ENCODE measurements at places on chromosomes 5 and 9. TPM values are rescaled to one million over a fixed set of nuclear protein-coding genes. Genes with fewer than 3 reads are reported as not detected.
A peak's percentile ranks its signal among the peaks of the same experiment; 100 is the strongest.

DNA sequence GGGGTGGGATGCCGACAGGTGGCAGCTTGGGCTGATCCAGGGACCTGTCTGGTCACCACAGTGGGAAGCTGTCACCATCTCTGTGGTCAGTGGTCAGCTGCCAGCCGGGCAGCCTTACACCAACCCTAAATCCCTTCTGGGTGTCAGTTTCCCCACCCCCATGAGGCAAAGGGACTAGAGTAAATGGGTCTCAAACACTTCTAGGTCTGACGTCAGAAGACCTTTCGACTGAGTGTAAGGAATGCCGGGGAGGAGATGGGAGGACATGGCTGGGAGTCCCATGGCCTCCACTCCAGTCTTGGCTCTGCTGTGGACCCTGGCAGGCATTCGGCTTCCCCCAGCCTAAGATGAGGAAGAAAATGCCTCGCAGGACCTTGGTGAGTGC lies 40.3 kb upstream of the SLC25A51 start:
- no peak overlapping the region for H3K27ac ChIP-seq
- no peaks in the 10 kb centered on the region for H3K4me1 ChIP-seq
- H3K36me3 ChIP-seq = no peaks in the 10 kb centered on the region
- no peak overlapping the region for H3K4me3 ChIP-seq
- H3K27me3 ChIP-seq = no peaks in the 10 kb centered on the region

DNA sequence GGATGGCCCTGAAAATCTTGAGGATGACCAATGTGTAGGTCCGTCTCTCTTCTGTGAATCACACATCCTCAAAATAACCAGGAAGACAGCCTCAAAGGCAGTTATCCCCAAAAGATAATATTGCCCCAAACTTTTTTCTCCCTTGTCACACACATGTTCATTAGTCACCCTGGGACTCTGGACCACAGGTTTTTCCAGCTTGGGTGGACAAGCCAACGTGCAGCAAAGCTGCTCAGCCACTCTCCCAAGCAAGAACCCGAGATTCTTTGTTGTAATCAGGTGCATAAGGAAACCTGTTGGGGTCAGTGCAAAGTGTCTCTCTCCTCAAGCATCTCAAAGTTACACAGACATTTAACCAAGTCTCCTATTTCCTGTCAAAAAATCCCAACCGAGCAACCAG lies 196.6 kb downstream of the GNA14 start:
- H3K4me3 ChIP-seq = no peak overlapping the region
- peaks cover 12% of the 10 kb centered on the region for H3K4me1 ChIP-seq
- no peak overlapping the region for H3K27ac ChIP-seq

- no peak overlapping the region for H3K27ac ChIP-seq
- no peaks in the 10 kb centered on the region for H3K36me3 ChIP-seq
- no peaks in the 10 kb centered on the region for H3K4me1 ChIP-seq
These were observed 238.6 kb upstream of the PRR16 start for GRCh38 chr5:120225524-120225923.

DNA sequence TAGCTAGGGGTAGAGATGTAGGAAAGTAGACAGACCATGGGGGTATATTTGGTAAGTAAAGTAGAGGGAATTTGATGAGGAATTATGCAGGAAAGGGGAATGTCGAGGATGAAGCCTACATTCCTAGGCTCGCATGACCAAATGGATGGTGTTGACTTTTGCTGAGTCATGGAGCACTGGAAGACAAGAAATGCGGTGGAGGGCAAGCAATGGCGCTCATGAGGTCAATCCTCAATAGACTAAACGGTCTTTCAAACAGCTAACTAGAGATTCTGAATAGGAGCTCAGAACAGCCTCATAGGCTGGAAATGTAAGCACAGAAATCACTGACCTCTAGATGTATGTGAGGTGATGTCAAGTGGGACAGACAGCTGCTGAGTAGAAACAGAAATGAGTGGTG lies 50.7 kb upstream of the FST start:
- H3K27me3 ChIP-seq = peaks cover 16% of the 10 kb centered on the region
- no peaks in the 10 kb centered on the region for H3K4me1 ChIP-seq
- no peaks in the 10 kb centered on the region for H3K36me3 ChIP-seq
- H3K27ac ChIP-seq = no peak overlapping the region

DNA sequence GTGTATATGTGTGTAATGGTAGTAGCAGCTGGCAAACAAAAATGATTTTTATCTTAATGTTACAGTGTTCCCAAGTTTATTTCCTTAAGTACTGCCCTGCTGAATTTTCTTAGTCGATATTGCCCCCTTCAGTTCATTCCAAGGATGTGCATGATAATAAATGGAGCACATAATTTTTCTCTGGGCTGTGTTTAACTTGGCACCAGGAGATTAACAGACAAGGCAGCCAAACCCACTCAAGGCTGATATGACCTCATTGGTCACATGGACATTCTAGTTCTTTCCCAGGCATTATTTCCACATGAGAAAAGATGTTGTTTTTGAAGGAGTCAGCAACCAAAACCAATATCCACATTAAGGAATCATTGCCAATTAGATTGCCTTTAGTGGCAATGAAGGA lies 61.8 kb downstream of the COX7C start:
- no peak for DNase-seq
- no peaks in the 10 kb centered on the region for H3K36me3 ChIP-seq
- H3K27me3 ChIP-seq = no peaks in the 10 kb centered on the region
- H3K4me1 ChIP-seq = no peaks in the 10 kb centered on the region

DNA sequence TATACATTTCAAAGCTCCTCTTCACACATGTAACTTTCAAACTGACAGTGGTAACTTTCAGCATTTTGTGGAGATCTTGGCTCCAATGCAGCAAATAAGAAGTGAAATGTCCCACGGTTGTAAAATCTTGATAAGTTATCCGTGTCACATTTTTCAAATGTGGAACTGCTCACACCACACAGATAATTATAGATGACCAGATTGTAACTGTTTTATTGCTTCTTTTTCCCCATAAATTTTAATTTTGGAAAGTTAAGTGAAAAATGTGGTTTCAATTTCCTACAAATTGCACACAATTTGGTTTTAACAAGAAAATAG lies 347.1 kb downstream of the EBF1 start:
- no peak overlapping the region for H3K4me3 ChIP-seq
- DNase-seq = no peak
- no peak overlapping the region for H3K27ac ChIP-seq
- H3K4me1 ChIP-seq = peaks cover 9% of the 10 kb centered on the region

GRCh38 chr5:135873831-135874230 lies 21.8 kb downstream of the IL9 start:
- no peak overlapping the region for H3K4me3 ChIP-seq
- no peaks in the 10 kb centered on the region for H3K4me1 ChIP-seq
- H3K27me3 ChIP-seq = peaks cover 4% of the 10 kb centered on the region
- H3K36me3 ChIP-seq = no peaks in the 10 kb centered on the region
- H3K27ac ChIP-seq = no peak overlapping the region
- DNase-seq = no peak

DNA sequence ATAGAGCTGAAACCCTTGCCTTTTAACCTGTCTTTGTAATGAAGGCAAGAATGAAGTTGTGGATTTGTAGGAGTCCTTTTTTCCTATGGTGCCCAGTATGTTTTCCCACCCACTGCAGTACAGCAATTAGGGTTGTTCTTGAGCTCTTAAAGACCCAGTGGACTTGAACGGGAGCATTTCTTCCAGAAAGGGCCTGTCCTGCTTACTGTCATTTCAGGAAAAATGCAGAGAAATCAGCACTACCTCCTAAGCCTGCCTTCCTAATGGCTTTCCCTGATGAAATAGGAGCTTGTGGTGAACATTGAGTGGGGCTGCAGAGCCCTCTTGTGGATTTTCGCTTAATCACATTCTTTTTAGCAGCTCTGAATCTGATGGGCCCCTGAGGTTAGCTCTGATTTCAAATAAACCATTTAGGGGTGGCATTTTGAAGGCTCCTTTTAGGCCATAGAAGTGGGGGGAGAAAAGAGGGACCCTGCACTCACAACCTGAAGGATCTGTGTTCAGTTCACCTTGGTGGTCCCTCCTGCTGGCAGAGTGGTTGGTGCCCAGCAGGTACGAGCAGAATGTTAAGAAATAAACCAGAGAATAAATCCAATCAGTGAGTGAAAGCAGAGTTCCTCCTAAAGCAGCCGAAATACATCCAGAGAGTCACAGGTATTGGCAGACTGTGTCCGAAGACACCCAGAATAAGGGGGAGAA lies 188.0 kb upstream of the KLF9 start:
- no peaks in the 10 kb centered on the region for H3K36me3 ChIP-seq
- H3K4me1 ChIP-seq = peaks cover 5% of the 10 kb centered on the region
- no peak overlapping the region for H3K4me3 ChIP-seq
- no peak overlapping the region for H3K27ac ChIP-seq
- peak; percentile 23 for DNase-seq

GRCh38 chr9:131358556-131358955 lies 35.3 kb upstream of the PRRC2B start:
- H3K4me1 ChIP-seq = peaks cover 18% of the 10 kb centered on the region
- H3K27me3 ChIP-seq = no peaks in the 10 kb centered on the region

DNA sequence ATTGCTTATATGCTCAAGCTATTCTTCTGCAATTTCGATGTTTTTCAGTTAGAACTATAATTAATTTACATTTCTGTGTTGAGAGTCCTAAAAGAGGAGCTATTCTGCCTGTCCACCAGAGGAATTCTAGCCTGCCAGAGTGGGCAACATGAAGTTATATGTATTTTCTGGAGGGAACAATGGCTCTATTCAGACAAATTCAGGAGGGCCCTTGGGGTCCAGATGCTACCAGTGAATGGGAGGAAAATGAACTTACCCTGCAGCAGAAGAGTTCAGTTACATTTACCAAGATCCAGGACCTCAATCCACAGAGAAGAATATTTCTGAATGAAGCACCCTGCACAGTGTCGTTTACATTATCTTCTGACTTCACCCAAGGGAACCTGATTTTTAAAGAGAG lies 80.7 kb downstream of the ITGA1 start:
- H3K27me3 ChIP-seq = peaks cover 2% of the 10 kb centered on the region
- H3K27ac ChIP-seq = no peak overlapping the region
- H3K36me3 ChIP-seq = no peaks in the 10 kb centered on the region
- no peak for DNase-seq

- H3K27ac ChIP-seq = no peak overlapping the region
- DNase-seq = no peak
- no peaks in the 10 kb centered on the region for H3K27me3 ChIP-seq
- H3K4me1 ChIP-seq = no peaks in the 10 kb centered on the region
- H3K36me3 ChIP-seq = no peaks in the 10 kb centered on the region
- no peak overlapping the region for H3K4me3 ChIP-seq
These were observed 415.0 kb downstream of the NFIB start for GRCh38 chr9:13898957-13899356.

Gene NIPAL4
- 2.2 TPM for total RNA-seq

Measured in activated T-helper 1 cell treated with anti-CD3 and anti-CD28 coated beads, Interleukin-12 subunit alpha, Interleukin-12 subunit beta, Interleukin-2, Interleukin-4 antibody, amounts not matched to agents 30 ng/mL and 10 ng/mL and 1 ng/mL, durations not matched to agents 14 hours and 24 hours and 36 hours (primary cell).